IMR-90 (cell line): ENCODE measurements at places on chromosomes 6 and 20. TPM values are rescaled to one million over a fixed set of nuclear protein-coding genes. Genes with fewer than 3 reads are reported as not detected.

Gene BPIFB2
- not detected in 2 replicates for total RNA-seq

GRCh38 chr20:47063407-47063806 lies 168.8 kb downstream of the EYA2 start:
- no peak overlapping the region for H3K4me3 ChIP-seq
- peaks cover 3% of the 10 kb centered on the region; the same call in 1 of the 2 replicates for H3K4me1 ChIP-seq
- no peaks in the 10 kb centered on the region for H3K27me3 ChIP-seq

DNA sequence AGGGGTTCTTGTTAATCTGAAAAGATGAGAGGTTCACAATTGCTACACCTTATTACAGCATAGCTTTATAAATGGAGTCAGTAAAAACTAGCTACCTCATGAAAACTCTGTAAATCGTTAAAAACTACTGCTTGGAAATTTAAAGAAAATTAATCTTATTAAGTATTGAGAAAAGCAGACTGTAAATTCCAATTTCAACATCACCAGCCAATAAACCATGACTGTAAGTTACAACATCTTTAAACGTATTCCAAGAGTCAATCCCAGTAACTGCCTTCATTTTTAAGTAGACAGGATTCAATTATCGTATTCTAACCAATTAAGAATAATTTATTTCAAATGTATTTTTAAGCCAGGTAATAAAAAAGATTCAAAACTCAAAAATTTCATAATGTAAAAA lies 70.3 kb downstream of the ATG5 start:
- H3K4me3 ChIP-seq: no peak overlapping the region
- no peaks in the 10 kb centered on the region for H3K27me3 ChIP-seq
- H3K27ac ChIP-seq: no peak overlapping the region
- DNase-seq: no peak

Gene SIRPD
- total RNA-seq: not detected in 2 replicates

- no peaks in the 10 kb centered on the region for H3K27me3 ChIP-seq
- peaks cover 8% of the 10 kb centered on the region for H3K4me1 ChIP-seq
- no peaks in the 10 kb centered on the region for H3K36me3 ChIP-seq
- no peak overlapping the region for H3K4me3 ChIP-seq
- peak overlapping the region; percentile 39; the same call in 1 of the 2 replicates for H3K27ac ChIP-seq
These were observed 130.5 kb downstream of the MRPL14 start for GRCh38 chr6:43996618-43997344.

Gene OLIG3
- total RNA-seq: not detected in 2 replicates

Gene TSPO2
- total RNA-seq: not detected in 2 replicates

GRCh38 chr6:11613858-11614257 lies 76.3 kb downstream of the TMEM170B start:
- no peak overlapping the region for H3K4me3 ChIP-seq
- no peaks in the 10 kb centered on the region for H3K36me3 ChIP-seq
- DNase-seq: peak; percentile 98
- H3K27me3 ChIP-seq: no peaks in the 10 kb centered on the region
- H3K27ac ChIP-seq: peak overlapping the region; percentile 80

DNA sequence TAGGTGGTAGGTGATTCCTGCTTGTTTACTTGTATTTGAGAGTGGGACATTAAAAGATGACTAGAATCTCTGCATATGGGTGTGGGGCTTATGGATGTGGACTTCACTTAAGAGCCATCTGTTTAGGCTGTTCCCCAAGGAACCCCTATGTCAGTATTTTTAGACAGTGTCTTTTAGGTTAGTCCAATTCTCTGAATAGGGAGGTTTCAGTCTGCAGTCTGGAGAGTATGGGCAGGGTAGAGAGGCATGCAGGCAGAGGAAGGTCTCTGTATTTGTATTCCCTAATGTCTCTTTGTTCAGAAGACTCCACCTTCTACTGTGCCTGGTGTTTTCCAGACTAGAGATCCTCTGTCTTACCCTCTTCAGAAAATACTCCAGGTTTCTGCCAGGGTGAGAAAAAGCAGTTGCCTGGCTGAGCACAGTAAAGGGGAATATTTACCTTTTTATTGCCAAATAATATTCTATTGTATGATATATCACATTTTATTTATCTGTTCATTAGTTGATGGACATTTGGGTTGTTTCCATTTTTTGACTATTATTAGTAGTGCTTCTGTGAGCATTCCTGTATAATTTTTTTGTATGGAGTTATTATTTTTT lies 19.1 kb downstream of the SLX4IP start:
- no peaks in the 10 kb centered on the region for H3K4me1 ChIP-seq
- H3K4me3 ChIP-seq: no peak overlapping the region
- no peak for DNase-seq
- H3K36me3 ChIP-seq: no peaks in the 10 kb centered on the region
